Neuronal stem cell (in vitro differentiated cells): ENCODE measurements at places on chromosomes 5 and 9.

GRCh38 chr5:22056601-22057000 is 796.5 kb downstream of the CDH12 start:
- no peak for DNase-seq
- no peak overlapping the region for H3K4me3 ChIP-seq
- H3K36me3 ChIP-seq = no peaks in the 10 kb centered on the region
- H3K27ac ChIP-seq = no peak overlapping the region

GRCh38 chr5:108326982-108327381 is 54.9 kb downstream of the FBXL17 start:
- DNase-seq = no peak
- H3K4me1 ChIP-seq = no peaks in the 10 kb centered on the region
- no peak overlapping the region for H3K4me3 ChIP-seq
- no peak overlapping the region for H3K27ac ChIP-seq
- H3K36me3 ChIP-seq = no peaks in the 10 kb centered on the region

- DNase-seq = no peak
- no peak overlapping the region for H3K4me3 ChIP-seq
- H3K27ac ChIP-seq = no peak overlapping the region
- peaks cover 2% of the 10 kb centered on the region for H3K27me3 ChIP-seq
- H3K4me1 ChIP-seq = no peaks in the 10 kb centered on the region
Observed at GRCh38 chr9:135220601-135221575, 133.4 kb downstream of the OLFM1 start.

GRCh38 chr5:3352711-3353110 is 242.9 kb upstream of the IRX1 start:
- H3K4me1 ChIP-seq = no peaks in the 10 kb centered on the region
- no peaks in the 10 kb centered on the region for H3K36me3 ChIP-seq
- DNase-seq = no peak

DNA sequence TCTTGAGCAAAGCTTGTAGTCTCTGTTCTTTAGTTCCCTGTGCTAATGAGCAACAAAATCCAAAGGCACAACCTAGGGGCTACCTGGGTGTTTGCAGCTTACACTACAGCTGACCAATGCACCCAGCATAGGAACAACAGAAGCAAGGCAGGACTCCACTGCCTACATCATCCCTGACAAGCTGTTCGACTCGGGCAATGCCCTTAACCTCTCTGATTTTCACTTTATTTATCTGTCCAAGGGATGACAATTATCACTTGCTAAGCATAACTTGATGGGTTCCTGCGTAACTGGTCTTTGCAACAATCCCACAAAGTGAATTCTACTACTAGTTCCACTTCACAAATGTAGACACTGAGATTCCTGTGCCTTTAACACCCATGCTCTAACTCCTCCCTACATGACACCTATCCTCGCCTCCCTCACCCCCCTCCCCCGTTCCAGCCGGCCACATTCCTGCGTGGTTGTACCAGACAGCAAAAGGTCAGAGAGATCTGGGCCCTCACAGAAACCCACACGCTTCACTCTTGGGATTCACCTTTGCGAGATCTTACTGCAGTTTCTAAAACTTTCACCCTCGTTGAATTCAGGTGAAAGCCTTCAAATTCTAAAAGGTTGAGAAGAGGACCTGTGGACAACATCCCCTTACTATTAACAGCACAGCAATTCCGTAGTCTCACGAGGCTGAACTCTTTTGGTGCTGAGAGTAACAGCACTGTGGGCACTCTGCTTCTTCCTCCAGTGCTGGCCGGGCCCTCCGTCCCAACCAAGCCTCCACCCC is 995 bp downstream of the IPPK start:
- no peaks in the 10 kb centered on the region for H3K27me3 ChIP-seq
- H3K4me1 ChIP-seq = peaks cover 14% of the 10 kb centered on the region
- no peak for DNase-seq
- H3K36me3 ChIP-seq = peaks cover 13% of the 10 kb centered on the region
- H3K4me3 ChIP-seq = peak overlapping the region; percentile 98
- no peak overlapping the region for H3K27ac ChIP-seq

DNA sequence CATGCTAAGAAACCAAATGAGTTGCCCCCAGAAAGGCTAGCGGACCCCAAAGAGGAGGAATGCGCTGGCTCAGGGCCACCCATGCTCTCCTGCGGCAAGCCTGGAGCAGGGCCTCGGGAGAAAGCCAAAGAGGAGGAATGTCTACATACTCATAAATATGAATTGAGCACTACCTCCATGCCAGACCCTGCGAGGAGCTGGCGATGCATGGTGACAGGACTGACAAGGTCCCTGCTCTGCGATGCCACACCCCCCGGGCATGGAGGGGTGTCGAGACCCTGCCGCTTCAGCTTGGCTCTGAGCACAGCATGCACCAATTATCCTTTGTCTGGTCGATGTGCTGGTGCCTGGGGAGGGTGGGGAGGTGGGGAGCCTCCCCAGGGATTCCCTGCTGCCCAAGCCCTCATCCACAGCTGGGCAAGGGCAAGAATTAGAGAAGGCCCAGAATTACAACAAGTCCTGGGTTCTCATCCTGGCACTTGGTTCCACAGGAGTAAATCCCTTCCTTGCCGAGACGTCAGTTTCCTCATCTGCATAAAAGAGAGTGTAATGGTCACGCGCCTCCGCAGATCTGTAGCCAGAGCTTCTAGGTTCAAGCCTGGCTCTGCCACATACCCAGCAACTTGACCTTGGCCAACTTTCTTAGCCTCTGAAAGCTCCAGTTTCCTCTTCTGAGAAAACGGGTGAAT is 74.4 kb downstream of the FAM114A2 start:
- H3K36me3 ChIP-seq = no peaks in the 10 kb centered on the region
- peaks cover 7% of the 10 kb centered on the region for H3K27me3 ChIP-seq
- H3K27ac ChIP-seq = no peak overlapping the region
- H3K4me1 ChIP-seq = peaks cover under 1% of the 10 kb centered on the region

- no peak for DNase-seq
- no peaks in the 10 kb centered on the region for H3K36me3 ChIP-seq
- H3K27me3 ChIP-seq = no peaks in the 10 kb centered on the region
- H3K27ac ChIP-seq = no peak overlapping the region
- peaks cover 30% of the 10 kb centered on the region for H3K4me1 ChIP-seq
Observed at GRCh38 chr5:107457138-107457537, 213.6 kb downstream of the EFNA5 start.

- H3K4me1 ChIP-seq = peaks cover 7% of the 10 kb centered on the region
- H3K36me3 ChIP-seq = peaks cover 77% of the 10 kb centered on the region
- H3K27ac ChIP-seq = no peak overlapping the region
- H3K27me3 ChIP-seq = no peaks in the 10 kb centered on the region
- DNase-seq = no peak
Observed at GRCh38 chr9:131117121-131117761, 8.1 kb upstream of the NUP214 start.

DNA sequence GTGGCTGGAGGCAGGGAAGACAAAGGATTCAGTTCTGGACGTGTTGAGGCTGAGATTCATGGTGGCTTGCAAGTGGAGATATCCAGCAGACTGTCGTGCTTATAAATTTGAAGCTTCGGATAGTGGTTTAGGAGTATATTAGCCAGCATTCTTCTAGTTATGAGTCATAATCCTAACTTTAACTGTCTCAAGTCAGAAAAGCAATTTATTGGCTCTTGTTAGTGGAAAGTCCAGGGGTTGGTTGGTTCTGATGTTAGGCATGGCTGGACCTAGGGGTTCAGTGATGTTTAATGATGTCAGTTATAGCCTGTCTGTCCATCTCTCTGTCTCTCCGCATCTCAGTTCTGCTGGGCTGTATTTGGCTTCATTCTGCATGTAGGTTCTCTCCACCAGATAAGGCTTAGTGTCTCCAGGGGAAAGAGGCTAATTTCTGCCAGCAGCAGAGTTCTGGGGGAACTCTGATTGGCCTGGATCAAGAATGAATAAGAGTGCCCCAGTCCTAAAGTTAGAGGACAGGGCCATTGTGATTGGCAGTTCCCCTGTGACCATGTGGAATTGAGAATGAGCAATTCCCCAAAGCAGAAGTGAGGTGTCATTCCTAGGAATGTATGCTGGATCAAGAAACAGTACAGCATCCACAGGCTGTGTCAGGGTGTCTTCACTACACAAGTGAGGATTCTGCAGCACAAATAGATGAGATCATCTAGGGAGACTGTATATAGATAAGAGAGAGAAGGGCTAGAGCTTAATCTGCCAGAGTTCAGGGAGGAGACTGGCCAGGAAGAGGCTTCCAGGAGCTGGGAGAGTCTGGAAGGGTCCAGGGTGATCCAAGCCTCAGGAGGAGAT is 72.9 kb upstream of the SHB start:
- H3K4me1 ChIP-seq = no peaks in the 10 kb centered on the region
- H3K4me3 ChIP-seq = no peak overlapping the region
- no peaks in the 10 kb centered on the region for H3K27me3 ChIP-seq
- H3K36me3 ChIP-seq = no peaks in the 10 kb centered on the region
- DNase-seq = no peak
- no peak overlapping the region for H3K27ac ChIP-seq
